Astrocyte of the hippocampus (primary cell): ENCODE measurements at places on chromosomes 4 and X.

DNA sequence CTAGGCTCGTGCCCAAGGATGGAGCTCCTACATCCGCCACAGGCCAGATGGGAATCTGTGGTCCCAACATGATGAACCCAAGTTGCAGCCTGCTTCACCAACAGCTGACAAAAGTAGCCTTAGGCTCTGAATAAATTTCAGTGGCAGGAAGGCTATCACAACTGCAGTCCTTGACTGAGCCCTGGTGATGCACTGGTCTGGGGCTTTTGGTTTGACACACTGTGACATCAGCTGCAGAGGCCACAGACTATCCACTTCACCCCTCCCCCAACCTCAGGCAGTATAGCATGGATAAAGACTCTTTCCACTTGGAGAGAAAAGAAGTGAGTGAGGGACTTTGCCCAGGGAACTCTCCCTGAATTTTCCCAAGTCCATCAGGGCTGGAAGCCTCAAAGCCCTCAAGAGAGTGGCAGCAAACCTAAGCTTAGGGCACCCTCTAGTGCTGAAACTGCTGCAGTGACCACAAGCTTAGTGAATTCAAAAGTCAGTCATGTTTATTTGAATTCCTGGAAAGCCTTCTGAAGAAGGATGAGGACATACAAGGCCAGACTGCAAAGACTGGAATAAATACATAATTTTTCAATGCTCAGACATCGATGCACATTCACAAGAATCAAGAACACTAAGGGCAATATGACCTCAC is 135.0 kb upstream of the TENT5D start:
- DNase-seq: no peak

DNA sequence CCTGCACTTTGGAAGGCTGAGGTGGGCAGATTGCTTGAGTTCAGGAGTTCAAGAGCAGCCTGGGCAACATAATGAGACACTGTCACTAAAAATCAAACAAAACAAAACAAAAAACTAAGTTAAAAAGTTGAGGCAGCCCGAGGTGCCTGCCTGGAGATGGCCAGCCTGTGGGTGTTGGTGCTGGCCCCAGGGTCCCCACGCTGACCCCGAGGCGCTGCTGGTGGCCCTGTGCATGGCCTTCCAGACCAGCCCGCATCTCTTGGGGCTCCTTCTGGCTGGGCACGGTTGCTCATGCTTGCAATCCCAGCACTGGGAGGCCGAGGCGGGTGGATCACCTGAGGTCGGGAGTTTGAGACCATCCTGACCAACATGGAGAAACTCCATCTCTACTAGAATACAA is 4.4 kb downstream of the ETNPPL start:
- no peak for DNase-seq

DNA sequence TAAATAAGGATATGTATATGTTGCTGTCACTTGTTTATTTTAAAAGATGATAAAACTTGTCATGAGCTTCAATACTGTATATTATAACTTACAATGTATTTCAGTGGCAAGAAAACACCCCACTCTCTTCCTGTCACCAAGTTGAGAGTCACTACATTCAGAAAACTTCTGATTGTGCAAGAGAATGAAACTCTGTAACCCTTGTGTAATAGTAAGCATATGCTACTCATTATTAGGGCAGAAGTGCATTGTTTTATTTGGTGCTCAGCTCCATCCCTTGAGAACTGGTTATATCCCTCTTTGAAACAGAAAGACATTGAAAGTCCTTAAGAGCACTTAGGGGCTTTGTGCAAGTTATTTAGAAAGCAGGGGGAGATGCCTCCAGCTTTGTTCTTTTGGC is 594.5 kb downstream of the ARAP2 start:
- no peak for DNase-seq

DNA sequence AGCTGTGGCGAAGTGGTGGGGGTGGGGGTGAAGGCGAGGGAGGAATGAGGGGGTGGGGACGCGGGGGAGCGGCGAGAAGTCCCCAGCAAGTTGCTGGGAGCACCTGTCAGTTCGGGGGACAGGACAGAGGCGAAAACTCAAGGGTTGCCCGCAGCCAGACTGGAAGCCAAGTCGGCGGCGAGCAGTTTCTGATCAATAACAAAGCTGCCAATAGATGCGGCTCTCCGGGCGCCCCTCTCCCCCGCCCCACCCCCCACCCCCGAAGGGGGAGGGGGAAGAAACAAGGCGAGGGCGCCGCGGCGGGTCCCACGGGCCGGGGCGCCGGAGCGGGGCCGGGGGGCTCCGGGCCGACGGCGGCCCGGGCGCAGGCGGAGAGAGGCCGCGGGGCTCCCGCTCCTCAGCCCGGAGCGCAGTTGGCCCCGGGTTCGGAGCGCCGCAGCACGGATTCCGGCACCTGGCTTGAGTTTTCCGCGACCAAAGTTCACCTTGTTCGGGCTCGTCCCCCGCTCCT is 379 bp downstream of the PDGFC start:
- DNase-seq: no peak
